Activated effector memory CD4-positive, alpha-beta T cell treated with Interleukin-2 at 50 U/mL for 16 hours (primary cell): ENCODE measurements at places on chromosomes 1 and 21.

DNA sequence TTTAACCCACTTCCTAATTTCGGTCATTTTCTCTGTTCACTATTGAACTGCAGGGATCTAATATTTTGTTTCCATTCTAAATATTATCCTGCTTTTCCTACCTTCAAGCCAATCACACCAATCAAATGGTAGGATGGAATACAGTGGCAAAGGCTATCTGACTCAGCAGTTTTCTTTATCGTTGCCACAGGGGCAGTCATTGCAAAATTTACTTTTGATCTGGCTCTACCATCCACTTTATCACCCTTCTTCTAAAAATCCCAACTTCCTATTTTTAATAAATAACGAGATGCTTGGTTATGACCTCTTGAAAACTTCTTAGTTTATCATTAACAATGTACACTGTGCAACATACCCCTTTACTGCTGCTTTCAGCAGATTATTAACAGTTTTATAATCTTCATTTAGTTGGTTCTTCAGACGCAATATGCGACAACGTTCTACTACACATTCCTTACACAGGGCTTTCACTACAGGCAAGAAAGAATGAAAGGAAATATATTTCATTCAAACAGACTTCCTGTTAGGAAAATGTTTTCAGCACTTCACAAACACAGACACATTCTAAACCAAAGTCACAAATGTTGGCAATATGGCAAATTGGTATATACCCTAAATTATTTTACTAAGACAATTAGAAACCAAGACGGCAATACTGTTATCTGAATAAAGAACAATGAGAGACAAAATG, 52.3 kb upstream of the RAP1GAP start:
- DNase-seq, result no peak

DNA sequence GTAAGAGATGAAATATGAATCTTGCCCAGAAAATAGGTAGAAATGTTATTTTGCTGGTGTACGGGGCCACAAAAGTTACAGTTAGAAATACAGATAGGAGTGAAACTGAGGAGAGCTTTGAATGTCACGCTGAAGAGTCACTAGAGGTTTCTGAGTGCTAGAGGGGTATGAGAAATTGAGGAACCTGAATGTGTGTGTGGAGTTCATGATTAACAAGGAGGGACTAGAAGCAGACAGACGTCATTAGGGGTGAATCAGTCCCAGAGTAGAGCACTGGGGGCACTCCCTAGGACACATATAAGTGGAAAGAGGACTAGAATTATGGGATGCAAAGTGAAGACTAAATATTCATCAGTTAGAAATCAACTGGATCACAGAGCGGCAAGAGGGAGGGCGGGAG, 188.9 kb upstream of the MAP1LC3C start:
- no peak for DNase-seq

GRCh38 chr1:229972600-229973296, 94.3 kb upstream of the GALNT2 start:
- DNase-seq, result no peak

GRCh38 chr1:9245230-9245619, 10.7 kb downstream of the H6PD start:
- no peak for DNase-seq

- DNase-seq, result no peak
Measured at GRCh38 chr1:204589409-204590038, 73.3 kb downstream of the MDM4 start.

- no peak for DNase-seq
Measured at GRCh38 chr1:229011022-229011421, 259.9 kb upstream of the RAB4A start.

DNA sequence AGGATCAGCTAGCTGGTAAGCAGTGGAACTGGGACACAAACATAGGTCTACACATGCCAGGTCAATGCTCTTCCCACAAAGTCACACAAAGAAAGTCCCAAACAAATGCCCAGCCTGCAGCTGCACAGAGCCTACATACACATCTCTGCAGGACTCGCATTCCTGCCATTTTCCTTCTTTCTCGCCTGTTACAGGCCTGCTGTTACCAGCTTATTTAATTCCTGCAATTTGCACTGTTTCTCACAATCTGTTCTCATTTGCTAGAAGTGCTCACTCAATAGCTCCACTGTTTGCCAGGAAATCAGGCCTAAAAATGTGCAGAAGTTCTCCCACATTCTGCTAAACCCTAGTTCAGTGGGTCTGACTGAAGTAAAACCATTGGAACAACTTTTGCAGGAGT, 362.6 kb upstream of the C1orf87 start:
- no peak for DNase-seq

GRCh38 chr1:148383966-148384365, 99.1 kb downstream of the PPIAL4G start:
- DNase-seq, result no peak

GRCh38 chr1:230913496-230913895, 45.2 kb upstream of the C1orf198 start:
- no peak for DNase-seq

DNA sequence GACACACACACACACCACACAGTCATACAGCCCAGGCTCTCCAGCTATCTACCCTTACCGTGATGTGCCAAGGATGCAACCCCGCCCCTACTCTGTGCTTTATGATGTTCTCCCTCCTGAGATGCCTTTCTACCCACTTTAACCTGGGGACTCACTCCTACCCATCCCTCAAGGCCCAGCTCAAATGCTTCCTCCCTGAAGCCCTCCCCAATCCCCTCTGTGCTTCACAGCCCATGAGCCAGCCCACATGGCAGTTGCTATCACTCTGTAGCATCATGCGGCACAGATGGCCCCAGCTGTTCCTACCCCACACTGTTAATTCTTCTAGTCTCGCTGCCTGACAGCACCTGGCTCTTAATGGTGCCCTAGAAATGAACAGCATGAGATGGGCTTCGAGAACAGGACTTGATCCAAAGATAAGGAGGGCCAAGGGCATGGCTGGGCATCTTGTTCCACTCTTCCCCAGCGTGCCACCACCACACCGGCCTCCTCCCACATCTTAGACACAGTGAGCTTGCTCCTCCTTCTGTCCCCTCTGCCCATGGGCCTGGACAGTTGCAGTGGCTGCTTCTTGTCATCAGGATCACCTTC, 109.8 kb downstream of the GLIS1 start:
- DNase-seq, result no peak
